Activated CD8-positive, alpha-beta T cell treated with anti-CD3 and anti-CD28 coated beads for 36 hours (primary cell): ENCODE measurements at places on chromosomes 2 and 18. TPM values are rescaled to one million over a fixed set of nuclear protein-coding genes. Genes with fewer than 3 reads are reported as not detected.

- no peak for DNase-seq
Measured at GRCh38 chr2:240510513-240511210, 47.1 kb downstream of the ANKMY1 start.

- DNase-seq, result no peak
Measured at GRCh38 chr2:195027947-195028346, 629.1 kb upstream of the SLC39A10 start.

- no peak for DNase-seq
Measured at GRCh38 chr2:43302182-43302960, 76.0 kb upstream of the ZFP36L2 start.

DNA sequence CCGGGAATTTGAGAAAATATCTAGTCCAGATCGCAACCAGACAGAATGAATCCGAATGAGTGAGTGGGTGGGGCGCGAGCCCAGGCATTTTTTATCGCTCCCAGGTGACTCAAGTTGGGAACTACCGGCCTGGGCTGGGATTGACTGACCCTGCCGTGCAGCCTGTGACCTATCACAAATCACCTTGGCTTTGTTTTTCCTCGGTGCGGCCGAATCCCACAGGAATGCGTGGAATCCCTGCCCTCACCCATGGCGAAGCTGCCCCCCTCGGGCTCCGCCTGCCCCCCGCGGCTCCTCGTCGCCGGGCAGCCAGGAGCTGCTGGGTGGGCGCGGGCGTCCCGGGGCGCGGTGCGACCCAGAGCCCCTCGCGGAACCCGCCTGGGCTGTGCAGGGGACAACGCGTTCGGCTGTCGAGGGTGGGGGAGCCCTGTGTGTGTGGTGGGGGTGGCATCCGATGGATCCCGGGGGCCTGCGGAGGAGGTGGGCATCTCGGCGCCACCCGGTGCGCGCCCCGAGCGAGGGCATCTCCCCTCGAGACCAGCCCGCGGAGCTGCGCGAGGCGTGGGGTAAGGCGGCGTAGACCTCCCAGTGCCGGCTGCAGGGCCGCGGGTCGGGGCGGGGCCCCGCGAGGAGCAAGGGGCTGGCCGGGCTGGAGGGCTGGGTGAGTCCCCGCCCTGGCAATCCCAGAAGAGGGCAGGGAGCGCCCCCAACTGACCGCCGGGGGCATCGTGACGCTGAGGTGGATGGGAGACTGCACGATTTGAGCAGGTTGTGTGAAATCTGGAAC is 16.5 kb downstream of the B3GNT7 start:
- DNase-seq, result peak; percentile 88

- no peak for DNase-seq
Measured at GRCh38 chr2:216555274-216555673, 56.6 kb downstream of the RPL37A start.

DNA sequence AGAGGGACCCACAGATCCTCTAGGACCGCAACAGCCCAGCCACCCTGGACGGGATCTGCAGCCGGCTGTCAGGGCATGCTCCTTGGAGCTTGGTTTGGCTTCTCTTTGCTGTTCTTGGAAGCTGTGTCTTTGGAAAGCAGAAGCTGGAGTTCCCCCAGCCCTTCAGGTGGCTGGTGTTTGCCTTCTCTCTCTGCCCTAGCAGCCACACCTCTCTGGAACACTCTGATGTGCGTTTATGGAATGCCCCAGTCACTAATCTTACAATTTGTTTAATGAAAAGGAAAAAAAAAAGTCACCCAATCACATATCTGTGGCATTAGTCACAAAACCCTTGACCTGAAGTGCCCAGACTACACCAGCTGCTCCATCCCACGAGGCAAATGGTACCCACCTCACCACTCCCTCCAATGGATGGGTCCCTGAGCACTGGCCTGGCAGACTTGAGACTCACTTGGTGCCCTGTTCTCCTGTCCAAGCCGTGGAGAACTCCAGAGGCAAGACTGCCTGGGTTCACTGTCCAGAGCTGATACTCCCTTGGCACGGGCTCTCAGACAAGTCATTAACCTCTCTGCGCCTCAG is 70.2 kb upstream of the DAPL1 start:
- no peak for DNase-seq

- DNase-seq, result no peak
Measured at GRCh38 chr2:117502121-117502520, 312.4 kb upstream of the DDX18 start.

DNA sequence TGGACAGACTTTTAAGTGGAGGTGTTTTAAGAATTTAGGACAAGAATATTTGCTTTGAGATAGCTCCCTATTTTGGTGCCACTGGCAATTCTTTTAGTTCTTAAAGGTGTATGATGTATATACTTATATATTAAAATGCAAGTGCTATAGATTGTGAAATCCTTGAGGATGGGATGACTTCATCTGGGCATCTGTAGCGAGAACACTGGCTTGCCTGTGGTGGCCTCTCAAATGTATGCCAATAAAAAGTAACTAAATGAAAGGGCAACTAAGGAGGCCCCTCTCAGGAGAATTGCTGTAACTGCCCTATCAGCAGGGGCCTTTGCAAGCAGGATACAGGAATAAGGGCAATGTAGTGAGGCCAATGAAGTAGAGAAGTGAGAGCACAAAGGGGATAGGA is 2.6 kb upstream of the THUMPD2 start:
- no peak for DNase-seq

- DNase-seq, result no peak
Measured at GRCh38 chr18:64872710-64873458, 724.0 kb upstream of the LINC00305 start.

DNA sequence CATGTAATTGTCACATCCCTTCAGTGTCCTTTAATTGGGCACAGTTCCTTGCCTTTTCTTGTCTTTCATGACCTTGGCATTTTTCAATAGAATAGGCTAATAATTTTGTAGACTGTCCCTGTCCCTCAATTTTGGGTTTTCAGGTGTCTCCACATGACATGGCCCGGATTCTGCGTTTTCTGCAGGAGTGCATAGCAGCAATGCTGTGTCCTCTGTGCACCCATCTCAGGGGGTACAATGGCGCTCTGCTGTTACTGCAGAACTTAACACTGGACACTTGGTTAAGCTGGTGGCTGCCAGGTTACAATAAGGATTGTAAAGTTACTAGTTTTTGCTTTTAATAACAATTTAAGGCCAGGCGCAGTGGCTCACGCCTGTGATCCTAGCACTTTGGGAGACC is 51.3 kb downstream of the INPP5D start:
- DNase-seq, result no peak

- peak; percentile 1 for DNase-seq
Measured at GRCh38 chr2:17470855-17471641, 47.2 kb downstream of the RAD51AP2 start.

GRCh38 chr2:73944714-73945113 is 18.0 kb downstream of the DGUOK start:
- DNase-seq, result peak; percentile 70

- no peak for DNase-seq
Measured at GRCh38 chr18:74841248-74841647, 243.6 kb downstream of the ZNF407 start.

GRCh38 chr2:241821460-241822263 is 12.7 kb downstream of the NEU4 start:
- no peak for DNase-seq

GKN1 gene
- not detected for total RNA-seq

IL36A gene
- not detected for total RNA-seq

DOK6 gene
- total RNA-seq, result not detected

SIGLEC15 gene
- total RNA-seq, result not detected

PLB1 gene
- 0.50 TPM for total RNA-seq

RABL2A gene
- 11.8 TPM for total RNA-seq

AKAIN1 gene
- not detected for total RNA-seq

PLGLB1 gene
- total RNA-seq, result 0.45 TPM

KLHL14 gene
- total RNA-seq, result not detected
